PC-3 (cell line): ENCODE measurements at places on chromosomes 7 and 10.
A peak's percentile ranks its signal among the peaks of the same experiment; 100 is the strongest.

- DNase-seq = peak; percentile 82
Measured at GRCh38 chr7:140673063-140673773, 473 bp downstream of the ADCK2 start.

DNA sequence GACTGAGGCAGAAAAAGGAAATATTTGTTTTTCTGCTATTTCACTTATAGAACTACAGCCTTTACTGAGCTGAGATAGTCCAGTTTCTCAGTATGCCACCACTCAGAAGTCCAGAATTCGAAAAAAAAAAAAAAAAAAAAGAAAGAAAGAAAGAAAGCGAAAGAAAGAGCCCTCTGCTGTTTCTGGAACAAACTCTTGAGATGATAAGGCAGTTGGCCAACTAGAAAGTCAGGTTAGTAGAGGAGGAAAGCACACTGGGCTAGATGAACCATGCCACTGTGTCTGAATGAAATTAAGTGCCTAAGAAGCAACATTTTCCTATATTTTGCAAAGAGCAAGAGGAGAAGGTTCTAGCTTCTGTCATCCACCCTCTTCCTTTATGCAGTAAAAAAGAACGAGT is 403.8 kb downstream of the SORCS3 start:
- DNase-seq = no peak

DNA sequence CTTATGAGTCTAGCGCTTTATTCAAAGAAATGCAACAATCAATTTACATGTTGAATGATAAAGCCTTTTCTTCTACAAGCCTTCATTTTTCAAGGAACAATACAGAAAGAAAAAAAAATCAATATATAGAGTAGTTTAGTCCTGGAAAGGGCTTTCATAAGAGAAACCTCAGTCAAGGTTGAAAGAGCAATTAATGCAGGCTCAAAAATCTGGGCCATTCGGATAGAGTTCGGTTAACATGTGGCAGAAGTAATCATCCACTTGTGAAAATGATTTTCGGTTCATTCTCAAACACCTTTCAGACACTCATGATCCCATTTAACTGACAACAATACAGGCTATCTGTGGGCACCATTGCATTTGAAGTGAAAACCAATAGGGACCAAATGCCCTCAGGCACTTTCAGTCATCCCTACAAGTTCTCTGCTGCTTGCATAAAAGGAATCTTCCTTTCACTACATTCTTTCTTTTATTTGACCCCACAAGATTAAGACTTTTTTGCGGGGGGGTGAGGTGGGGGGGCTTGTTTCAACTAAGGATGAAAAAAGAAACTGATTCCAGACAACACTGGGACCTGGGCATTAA is 177.9 kb downstream of the RNF133 start:
- no peak for DNase-seq

DNA sequence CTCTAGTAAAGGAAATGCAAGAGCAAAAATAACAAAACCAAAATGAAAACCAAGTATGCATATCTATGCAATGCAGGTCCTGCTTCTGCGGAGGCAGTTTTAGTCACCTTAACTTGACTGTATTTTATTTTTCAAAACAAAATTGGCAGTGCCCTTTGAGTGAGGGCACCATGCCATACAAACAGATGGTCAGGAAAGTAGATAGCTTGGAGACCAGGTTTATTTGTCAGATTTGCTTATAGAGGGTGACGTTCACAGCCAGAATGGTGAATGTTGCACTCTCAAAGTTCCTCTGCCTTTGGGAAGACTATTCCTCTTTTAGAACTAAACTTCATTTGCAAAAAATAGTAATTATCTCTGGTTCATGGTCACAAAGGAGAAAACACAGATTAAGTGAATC is 801.9 kb downstream of the ANKRD7 start:
- no peak for DNase-seq

GRCh38 chr10:69818676-69819239 is 17.1 kb downstream of the COL13A1 start:
- DNase-seq = peak; percentile 58
